NCI-H524 (cell line): ENCODE measurements at places on chromosomes 7 and 10.

DNA sequence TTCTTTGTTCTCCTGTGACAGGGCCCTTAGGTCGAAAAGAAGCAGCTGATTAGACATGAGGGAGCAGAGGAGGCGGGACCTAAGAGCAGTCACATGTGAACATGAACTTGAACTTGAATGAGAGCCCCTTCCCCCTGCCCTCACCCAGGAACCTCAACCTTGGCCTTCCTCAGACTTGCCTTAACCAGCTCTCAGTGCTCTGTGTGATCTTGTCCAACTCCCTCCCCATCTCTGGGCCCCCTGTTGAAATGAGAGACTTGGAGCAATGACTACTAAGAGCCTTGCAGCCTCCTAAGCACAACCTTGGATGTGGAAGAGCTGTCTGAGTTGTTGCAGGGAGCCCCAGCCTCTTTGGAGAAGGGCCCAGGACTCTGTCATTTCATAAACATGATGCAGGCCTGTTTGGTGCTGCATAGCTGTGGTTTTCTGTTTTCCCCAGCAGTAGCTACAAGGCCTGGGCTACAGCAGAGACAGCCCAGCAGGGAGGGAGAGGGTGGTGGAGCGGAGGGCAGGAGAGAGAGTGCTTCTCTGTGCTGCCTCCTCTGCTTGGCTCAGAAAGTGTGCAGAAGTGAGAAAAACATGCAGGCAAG lies 123.9 kb upstream of the ZMIZ1 start:
- no peak for DNase-seq

DNA sequence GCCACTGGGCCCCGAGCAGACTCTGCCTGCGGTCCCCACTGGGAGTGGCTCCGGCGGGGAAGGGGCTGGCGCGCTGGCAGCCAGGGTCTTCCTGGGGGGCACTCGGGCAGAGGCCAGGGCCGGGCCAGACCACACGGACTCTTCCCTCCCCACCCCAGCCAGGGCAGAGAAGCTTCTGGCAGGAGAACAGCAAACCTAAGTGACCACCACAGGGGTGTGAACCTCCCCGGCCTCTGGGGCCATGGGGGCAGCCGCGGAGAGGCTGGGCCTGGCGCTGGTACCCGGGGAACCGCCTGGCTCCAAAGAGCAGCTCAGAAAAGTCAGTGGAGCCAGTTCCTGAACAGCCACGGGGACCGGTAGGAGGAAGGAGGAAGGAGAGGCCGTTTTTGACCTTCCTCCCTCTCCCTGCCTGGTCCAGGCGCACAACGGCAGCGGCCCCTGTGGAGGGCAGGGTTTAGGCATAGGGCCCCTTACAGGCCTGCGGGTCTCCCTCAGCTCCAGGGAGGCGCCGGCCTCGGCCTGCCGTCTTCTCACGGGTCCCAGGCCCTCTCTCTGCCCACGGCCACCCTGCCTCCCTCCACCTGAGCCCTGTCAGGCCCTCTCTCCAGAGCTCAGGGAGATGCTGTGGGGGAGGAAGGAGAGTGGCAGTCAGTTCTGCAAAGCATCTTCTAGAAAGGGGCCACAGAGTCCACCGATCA lies 51.8 kb downstream of the TMEM209 start:
- DNase-seq, result no peak

DNA sequence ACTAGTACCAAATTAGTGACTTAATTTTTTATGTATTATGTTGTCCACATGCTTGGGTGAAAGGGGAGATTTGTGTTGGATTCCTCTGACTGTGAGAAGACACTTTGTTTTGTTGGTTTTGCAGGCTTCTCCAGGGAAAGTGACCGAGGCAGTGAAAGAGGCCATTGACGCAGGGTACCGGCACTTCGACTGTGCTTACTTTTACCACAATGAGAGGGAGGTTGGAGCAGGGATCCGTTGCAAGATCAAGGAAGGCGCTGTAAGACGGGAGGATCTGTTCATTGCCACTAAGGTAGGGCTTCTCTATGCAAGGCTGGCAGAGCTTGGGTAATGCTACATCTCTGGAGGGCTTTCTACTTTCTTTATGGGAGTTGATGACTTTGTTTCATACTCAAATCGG lies 4.5 kb downstream of the AKR1E2 start:
- no peak for DNase-seq

DNA sequence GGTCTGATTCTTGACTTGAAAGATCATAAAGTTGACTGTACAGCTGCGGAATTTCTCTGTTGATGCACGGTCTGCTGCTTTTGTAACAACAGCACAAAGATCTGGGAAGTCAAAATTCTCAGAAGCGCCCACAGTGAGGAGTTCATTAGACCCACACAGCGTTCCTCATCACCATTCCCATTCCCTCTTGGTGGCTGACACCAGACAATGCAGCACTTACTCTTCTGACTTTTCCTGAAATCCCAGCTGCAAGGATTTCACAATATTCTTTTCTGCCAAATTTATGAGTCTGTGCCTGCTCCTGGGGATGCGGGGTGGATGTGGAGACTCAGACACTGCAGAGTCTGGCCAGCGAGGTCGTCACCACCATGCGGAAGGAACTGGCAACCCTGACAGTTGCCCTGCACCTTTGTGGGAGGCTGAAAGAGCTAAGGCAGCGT lies 233.9 kb downstream of the FANK1 start:
- DNase-seq, result no peak

DNA sequence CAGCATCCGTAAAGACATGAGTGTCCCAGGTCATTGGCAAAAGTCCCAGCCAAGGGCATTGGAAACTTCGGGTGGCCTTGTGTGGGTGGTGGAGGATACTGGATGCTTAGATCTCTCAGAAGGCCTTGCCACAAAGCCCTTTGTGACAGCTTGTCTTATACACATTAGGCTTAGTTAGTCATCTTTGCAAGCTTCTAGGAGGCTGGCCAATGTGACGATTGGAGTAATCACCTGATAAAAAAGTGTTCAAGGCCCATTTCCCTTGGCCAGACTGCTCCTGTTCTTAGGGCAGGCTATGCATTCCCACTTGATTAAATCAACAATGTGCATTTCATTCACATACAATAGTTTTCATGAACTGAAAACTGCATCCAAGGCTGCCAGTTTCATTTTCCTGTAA lies 26.9 kb downstream of the NPS start:
- no peak for DNase-seq

- DNase-seq, result no peak
These were observed 49.1 kb downstream of the APBB1IP start for GRCh38 chr10:26486990-26487850.

- DNase-seq, result no peak
These were observed 335.2 kb upstream of the SEMA3D start for GRCh38 chr7:85522070-85522469.

DNA sequence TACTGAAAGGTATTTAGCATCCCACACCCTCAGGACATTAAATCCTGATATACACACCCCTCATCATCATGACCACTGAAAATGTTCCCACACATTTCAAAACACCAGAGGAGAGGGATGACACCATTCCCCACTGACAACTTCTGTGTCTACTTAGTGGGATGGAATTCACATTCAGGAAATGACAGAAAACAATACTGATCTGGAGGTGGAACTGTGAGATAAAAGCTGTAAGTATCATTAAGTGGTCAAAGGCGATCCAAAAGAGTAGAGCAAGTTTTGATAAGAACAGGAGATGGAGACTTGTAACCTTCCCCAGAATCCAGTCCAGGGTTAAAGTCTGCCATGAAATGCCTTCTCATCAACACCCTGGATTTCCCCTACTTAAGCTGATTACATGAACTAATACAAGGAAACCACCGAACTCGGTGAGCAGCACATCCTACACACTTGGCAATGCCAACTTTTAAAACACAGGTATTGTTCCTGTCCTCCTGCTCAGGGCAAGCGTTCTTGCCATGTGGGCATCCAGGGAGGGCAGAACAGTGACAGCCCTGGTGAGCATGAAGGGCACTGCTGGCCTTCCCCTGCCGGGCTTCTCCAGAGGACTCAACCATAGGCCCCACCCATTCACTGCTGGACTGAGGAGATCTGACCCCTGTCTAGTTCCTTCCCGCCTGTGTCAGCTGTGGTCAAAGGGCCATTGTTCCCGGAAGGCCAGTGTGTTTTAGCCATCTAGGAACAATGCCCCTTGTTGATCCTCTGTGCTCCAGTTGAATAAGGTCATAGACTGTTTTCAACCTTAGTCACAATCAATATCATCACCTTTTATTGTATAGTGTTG lies 85.0 kb downstream of the SGMS1 start:
- no peak for DNase-seq

DNA sequence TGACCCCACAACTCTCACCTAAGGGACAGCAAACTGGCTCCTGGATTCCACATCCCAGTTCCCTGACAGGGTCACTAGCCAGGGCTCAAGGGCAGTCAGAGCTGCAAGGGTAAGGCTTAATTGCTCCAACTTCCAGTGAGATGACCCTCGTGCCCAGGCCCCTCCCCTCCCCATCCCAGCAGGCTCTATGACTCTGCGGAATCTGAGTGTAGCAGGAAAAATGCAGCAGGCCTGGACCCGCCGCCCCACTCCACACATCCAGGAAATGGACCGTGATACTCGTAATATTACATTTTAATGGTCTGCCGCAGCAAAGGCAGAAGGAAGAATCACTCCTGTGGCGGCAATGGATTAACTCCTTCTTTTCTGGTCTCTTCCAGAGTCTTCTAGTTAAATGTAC lies 91.7 kb upstream of the CHST15 start:
- DNase-seq, result no peak

- no peak for DNase-seq
These were observed 4.7 kb upstream of the FRMPD2 start for GRCh38 chr10:48279081-48279751.
